ENCODE measurements at places on chromosomes 13 and 19.
A peak's percentile ranks its signal among the peaks of the same experiment; 100 is the strongest.

GRCh38 chr19:36939153-36939552, 23.0 kb downstream of the ZNF568 start:
- no peak for DNase-seq

GRCh38 chr19:645912-646778, 6.5 kb downstream of the FGF22 start:
- no peak for DNase-seq

DNA sequence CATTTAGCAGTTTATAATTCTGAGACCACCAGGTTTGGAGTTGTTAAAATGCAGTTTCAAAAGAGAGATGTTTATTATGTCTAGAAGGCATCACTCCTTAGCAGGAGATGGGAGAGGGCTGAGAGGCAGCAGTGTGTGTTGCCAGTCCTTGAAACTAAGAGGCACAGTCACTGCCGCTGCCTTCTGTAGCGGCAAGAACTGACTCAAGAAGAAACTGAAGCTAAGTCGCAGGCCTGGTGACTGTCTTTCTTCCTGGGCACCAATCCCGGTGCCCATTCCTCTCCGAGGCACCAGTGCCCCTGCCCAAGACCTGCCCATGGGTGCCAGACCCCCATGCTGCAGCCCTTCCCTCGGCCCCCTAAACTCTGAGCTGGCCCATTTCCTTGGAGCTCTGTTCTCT, 20.1 kb downstream of the N4BP2L1 start:
- DNase-seq, result no peak

GRCh38 chr13:76904507-76904906, 18.3 kb upstream of the KCTD12 start:
- DNase-seq, result no peak

- no peak for DNase-seq
Measured at GRCh38 chr13:63190742-63191141, 1775.1 kb upstream of the PCDH20 start.

- no peak for DNase-seq
Measured at GRCh38 chr13:109249780-109250528, 536.4 kb downstream of the IRS2 start.

DNA sequence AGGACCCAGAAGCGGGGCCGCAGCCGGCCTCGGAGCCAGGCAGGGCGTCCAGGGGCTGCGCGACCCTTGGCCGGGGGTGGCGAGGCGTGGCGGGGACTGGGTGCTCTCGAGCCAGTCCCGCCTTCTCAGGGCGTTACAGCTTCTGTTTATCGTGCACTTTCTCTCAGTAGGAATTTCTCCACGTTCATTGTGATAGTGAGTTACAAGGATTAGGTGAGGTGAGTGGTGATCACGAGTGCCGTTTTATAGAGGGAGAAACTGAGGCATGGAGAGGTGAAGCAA, 600 bp downstream of the AP1M1 start:
- peak; percentile 69 for DNase-seq

DNA sequence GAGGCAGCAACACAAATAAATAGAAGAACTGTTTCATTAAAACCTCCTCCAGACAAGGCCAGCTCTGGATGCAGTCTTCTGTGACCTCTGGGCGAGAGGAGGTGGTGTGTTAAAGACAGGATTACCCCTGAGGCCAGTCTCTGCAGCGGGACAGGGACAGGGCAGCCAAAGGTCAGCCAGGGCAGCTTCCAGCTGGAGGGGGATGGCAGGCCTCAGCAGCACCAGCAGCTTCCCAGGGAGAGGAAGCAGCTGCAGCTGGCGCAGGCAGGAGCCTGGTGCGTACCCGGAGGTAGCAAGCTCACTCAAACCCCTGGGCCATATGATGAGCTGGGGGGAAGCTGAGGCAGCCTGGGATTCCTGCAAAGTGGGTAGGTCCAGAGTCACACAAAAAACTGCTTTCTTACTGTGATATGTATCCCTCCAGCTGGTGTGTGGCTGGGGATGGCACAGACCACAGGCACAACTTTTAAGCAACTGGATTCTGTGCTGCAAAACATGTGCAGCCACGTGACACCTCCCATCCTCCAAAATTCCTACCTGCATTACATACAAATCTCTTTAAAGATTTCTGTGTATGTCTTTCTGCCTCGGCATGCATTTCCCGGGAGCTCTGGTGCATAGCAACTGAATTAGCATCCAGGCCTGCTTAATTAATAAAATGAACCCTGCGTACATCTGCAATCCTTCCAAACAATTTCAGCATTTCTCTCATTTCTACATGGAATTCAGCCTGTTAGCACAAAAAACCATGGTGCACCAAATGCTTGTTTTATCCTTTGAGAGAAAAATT, 238.3 kb upstream of the MAB21L1 start:
- DNase-seq, result no peak

DNA sequence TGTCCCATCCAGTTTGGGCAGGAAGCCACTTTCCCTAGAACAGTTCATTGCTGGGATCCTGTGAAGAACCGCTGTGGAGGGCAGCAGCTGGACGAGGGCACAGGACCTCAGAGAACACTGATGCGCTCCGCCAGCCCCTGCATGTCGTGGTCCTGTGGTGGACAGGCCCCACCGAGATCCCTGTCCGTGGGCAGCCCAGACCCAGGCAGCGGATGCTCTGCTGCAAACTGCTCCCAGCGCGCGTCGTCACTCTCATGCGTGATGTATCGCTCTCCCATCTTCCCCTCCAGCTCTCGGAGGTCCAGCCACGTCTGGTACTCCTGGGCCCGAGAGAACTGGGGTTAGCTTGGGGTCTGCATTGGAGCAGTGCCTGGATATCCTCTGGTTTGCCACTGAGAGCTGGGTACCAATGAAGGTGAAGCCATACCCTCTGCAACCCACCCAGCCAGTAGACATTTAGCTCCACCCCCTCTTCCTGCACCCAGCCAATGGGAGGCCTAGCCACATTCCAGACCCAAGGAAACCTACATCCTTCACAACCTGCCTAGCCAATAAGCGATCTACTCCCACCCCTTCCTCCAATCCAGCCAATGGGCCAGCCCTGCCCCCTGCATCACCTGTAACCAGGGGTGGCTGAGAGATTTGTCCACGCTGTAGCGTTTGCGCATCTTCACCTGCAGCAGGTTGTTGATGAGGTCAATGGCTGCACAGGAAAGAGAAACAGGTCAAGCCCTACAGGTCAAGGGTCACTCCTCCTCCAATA, 13.6 kb upstream of the DACT3 start:
- no peak for DNase-seq

DNA sequence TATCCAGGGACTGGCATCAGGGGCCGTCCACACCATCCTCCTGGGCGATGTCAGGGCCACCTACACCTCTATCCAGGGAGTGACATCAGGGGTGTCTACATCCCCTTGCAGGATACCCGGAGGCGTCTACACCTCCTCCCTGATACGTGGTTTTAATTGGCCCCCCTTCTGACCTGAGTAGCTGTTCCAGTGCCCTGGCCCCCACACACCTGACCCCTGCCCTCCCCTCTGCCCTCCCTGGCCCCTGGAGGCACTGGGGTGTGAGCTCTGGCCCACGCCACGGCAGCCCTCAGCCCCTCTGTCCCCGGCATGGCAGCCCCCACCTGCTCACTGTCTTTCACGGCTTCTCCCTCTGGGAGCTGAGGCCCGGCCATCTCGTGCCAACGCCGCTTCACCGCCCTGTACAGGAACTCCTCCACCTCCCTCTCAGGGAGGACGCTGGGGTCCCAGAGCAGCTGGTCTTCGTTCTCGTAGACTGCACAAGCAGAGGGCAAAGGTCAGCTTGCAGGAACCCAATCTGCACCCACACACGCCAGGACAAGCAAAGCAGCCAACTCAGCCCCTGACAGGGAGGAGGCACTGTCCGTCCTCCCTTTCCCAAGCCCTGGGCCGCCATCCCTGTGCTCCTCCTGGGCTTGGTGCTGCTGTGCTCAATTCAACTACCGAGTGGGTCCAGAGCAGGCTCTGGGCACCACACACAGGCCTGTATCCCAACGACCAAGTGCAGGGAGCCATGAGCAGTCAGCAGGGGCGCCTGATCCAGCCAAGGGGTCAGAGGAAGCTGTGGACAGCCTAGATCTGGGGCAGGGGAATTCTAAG, 22.2 kb upstream of the PLPP2 start:
- DNase-seq, result no peak

DNA sequence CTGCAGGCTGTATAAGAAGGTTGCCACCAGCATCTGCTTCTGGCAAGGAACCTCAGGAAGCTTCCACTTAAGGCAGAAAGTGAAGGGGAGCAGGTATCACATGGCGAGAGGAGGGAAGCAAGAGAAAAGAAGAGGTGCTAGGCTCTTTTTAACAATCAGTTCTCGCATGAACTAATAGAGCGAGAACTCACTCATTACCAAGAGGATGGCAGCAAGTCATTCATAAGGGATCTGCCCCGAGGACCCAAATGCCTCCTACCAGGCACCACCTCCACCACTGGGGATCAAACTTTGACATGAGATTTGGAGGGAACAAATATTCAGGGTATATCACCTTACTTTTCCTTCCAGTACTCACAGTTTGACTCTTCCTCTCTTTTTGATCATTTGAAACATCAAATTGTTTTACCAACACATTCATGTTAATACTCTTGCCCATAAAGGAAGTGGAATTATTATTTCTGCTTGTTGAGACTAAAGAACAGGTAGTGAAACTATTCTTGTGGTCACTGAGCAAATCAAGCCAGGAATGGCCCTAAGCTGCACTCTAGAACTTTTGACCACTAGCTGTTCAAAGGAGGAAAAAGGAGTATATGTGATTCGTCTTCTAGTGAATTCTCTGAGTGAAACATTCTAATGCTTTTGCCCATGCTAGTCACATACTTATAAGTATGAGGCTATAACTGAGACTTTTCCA, 45.0 kb downstream of the LACC1 start:
- DNase-seq, result no peak

Measured in mucosa of descending colon (tissue), 3 donors.